ENCODE measurements at places on chromosomes 16 and 17. TPM values are rescaled to one million over a fixed set of nuclear protein-coding genes. Genes with fewer than 3 reads are reported as not detected.

C16orf96 gene
- total RNA-seq: not detected

CLCN7 gene
- total RNA-seq: 42.6 TPM

KREMEN2 gene
- not detected for total RNA-seq

MPV17L gene
- total RNA-seq: 5.8 TPM

MYH1 gene
- not detected for total RNA-seq

SLC5A10 gene
- total RNA-seq: not detected

ADAD2 gene
- total RNA-seq: 0.19 TPM

SGF29 gene
- 18.0 TPM for total RNA-seq

KRTAP9-2 gene
- total RNA-seq: not detected

ADAMTS18 gene
- 2.8 TPM for total RNA-seq

MSL1 gene
- total RNA-seq: 56.7 TPM

USP36 gene
- 32.5 TPM for total RNA-seq

TK2 gene
- total RNA-seq: 69.7 TPM

CEP295NL gene
- total RNA-seq: 2.9 TPM

GOT2 gene
- 20.6 TPM for total RNA-seq

WDR45B gene
- 81.8 TPM for total RNA-seq

NME3 gene
- total RNA-seq: 51.4 TPM

CLEC3A gene
- total RNA-seq: not detected

MYL4 gene
- total RNA-seq: not detected

TBC1D3E gene
- not detected for total RNA-seq

TP53TG3D gene
- not detected for total RNA-seq

CES5A gene
- not detected for total RNA-seq

CA7 gene
- total RNA-seq: not detected

DNAAF8 gene
- 0.31 TPM for total RNA-seq

CDRT15L2 gene
- not detected for total RNA-seq

KRTAP4-1 gene
- total RNA-seq: not detected

ASGR1 gene
- total RNA-seq: 0.56 TPM

MEAK7 gene
- 8.2 TPM for total RNA-seq

RNF112 gene
- total RNA-seq: 0.44 TPM

ABCC12 gene
- total RNA-seq: not detected

LRRC75A gene
- 3.5 TPM for total RNA-seq

HOXB1 gene
- not detected for total RNA-seq

KRT33A gene
- total RNA-seq: not detected

EVPLL gene
- not detected for total RNA-seq

ALOX12 gene
- not detected for total RNA-seq
